NK-92 treated with Interleukin-12 subunit alpha and Interleukin-12 subunit beta, amount 100 ng/mL, for 24 hours (cell line): ENCODE measurements at places on chromosomes 7 and 10.

DNA sequence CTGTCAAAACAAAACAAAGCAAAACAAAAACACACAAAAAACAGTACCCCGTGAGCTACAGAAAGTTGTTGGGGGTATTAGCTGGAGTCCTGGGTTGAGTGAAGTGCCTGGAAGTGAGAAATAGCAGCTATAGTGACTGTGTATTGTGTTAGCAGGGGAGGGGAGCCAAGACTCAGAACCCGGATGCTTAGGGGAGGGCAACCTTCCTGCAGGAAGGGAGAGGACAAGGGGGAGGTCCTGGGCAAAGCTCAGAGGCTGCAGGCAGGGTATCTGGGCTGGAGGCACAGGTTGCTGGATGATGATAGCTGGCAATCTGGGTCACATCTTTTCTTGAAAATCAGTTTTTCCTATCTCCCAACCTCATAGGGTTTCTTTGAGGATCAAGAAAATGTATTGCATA lies 75.8 kb upstream of the PARD3 start:
- no peak for DNase-seq

- no peak for DNase-seq
These were observed 78.7 kb upstream of the ARID5B start for GRCh38 chr10:61822781-61823230.

GRCh38 chr10:47340608-47341170 lies 7.5 kb upstream of the RBP3 start:
- peak; percentile 13 for DNase-seq

- no peak for DNase-seq
These were observed 40.6 kb upstream of the AGBL3 start for GRCh38 chr7:134945691-134946090.

- no peak for DNase-seq
These were observed 76.6 kb downstream of the SUGCT start for GRCh38 chr7:40211276-40212003.

- no peak for DNase-seq
These were observed 102.5 kb upstream of the APBB1IP start for GRCh38 chr10:26335574-26336093.

DNA sequence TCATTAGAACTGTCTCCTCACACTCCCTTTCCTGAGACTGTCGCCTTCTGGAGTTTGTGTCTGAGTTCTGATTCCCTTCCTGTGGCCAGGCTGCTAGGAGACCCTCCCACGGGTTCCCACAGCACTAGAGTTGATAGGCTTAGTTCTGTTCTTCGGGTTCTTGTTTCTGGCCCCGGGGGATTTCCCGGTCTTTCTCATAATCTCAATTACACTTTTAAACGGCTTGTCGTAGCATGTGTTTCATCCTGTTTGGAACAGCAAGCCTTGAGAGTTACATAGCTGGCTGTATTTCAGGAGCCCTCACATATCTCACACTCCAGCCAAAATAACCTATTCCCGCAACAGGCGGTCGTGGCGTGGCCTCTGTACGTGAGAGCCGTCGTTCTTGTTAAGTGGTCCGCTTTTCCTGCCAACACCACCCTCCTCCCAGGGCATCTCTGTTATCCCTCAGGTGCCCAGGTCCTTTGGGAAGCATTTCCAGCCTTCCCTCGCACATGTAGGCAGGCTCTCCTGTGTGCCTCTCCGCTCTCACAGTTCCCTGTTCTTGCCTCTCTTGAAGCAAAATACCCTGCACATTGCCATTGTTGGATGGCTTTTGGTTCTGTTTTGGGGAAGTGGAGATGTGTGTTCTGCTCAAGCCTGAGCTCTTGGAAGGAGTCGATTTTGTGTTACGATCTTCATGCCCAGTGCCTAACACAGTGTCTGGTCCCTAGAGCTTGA lies 46.0 kb downstream of the CDC123 start:
- DNase-seq: no peak

DNA sequence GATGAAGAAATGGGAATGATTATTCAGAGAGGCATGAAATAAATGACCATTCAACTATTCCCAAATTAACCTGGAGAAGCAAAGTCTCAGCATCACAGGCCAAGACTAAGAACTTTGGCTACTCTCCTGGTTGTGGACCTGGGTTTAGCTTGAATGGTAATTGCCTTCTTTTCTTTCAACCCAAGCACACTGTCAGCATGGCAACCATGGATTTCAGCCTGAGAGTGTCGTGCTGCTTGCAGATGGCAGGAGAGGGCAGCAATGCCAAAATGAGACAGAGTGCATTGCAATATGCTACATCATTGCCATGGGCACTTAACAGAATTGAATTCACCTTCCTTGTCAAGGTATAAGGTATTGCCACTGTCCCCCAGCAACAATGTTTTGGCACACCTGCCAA lies 767.2 kb downstream of the REEP3 start:
- no peak for DNase-seq

GRCh38 chr10:130175074-130175473 lies 38.9 kb downstream of the GLRX3 start:
- no peak for DNase-seq

GRCh38 chr10:30490289-30491000 lies 56.5 kb downstream of the MAP3K8 start:
- DNase-seq: no peak

GRCh38 chr10:75180592-75180991 lies 30.0 kb upstream of the VDAC2 start:
- DNase-seq: no peak

- no peak for DNase-seq
These were observed 40.4 kb upstream of the STEAP4 start for GRCh38 chr7:88347090-88347489.

GRCh38 chr7:22718200-22718711 lies 8.7 kb upstream of the IL6 start:
- no peak for DNase-seq

DNA sequence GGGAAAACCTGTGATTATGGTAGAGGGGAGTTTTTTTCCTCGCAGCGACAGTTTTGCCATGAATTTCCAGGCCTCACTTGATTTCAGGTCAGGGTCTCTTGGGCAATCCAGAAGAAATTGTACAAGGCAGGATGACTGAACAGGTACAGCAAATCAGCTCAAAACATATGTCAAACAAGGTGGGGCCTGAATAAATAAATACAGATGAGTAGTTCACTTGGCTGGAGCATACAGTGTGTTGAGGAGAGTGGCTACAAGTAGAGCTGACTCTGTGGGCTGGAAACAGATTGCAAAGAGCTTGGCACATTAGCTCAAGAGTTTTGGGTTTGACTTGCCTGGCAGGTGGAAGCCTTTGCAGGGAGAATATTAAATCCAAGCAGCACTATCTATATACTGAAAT lies 15.0 kb downstream of the GIMAP8 start:
- DNase-seq: no peak

DNA sequence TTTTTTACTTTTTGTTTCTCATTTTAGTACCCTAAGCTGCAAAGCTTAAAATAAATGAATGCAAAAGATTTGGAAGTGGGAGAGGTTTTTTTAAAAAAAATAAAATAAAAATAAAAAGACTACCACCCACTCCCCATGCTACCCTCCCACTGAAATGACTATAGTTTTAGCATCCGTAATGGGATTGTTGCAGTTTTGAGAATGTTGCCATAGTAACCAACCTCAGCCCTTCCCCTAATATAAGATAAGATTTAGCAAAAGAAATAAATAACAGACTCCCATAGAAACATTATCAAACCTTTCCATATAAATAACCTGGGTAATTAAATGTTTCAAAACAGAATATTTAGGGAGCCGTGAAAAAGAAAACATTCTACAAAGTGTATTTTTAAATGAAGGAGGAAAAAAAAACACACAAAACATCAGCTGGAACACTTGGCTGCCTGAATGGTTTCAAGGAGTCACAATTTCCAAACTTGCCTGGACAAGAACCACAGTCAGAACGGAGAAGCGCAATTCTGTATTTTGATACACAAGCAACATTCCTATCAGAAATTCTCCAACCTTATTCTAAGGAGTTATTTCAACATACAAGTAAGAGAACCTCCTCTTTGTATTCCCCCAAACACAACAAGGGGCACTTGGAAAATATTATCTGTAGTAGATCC lies 57.4 kb downstream of the DGKI start:
- no peak for DNase-seq

GRCh38 chr10:129942936-129943715 lies 20.9 kb downstream of the EBF3 start:
- no peak for DNase-seq

DNA sequence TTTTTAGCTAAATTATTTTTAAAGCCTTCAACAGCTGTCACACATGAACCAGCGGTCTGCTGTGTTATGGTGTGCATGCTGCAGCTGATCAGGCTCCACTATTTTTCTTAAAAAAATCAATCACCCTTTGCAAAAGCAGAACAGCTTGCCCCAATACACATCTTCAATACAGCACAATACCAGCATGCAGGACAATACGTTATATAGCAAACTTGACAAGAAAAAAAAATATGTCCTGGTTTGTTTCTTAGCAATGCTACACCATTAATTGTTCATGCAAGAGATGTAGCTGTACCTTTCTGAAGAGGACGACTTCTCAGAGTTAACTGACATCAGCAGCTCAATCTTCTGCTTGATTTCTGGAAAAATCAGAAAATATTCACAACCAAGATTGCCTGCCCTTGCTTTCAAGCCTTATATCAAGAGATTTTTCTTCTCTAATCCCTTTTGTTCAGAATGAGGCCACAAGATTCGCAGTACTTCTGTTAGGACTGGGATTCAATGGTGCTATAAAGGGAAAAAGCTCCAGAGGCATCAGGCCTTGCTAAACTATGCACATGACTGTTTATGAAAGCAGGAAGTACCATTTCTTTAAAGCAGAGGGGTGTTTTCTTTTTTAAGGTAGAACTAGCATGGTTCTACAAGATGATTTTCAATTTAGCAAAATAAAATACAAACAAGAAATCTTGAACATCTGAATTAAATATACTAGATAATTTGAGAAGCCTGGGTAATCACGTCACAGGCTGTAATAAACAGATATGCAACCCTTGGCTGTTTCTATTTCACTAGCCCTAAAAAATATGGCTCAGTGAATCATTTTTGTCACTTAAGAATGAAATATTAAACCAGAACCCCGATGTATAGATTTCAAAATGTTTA lies 120.0 kb downstream of the SRPK2 start:
- no peak for DNase-seq

DNA sequence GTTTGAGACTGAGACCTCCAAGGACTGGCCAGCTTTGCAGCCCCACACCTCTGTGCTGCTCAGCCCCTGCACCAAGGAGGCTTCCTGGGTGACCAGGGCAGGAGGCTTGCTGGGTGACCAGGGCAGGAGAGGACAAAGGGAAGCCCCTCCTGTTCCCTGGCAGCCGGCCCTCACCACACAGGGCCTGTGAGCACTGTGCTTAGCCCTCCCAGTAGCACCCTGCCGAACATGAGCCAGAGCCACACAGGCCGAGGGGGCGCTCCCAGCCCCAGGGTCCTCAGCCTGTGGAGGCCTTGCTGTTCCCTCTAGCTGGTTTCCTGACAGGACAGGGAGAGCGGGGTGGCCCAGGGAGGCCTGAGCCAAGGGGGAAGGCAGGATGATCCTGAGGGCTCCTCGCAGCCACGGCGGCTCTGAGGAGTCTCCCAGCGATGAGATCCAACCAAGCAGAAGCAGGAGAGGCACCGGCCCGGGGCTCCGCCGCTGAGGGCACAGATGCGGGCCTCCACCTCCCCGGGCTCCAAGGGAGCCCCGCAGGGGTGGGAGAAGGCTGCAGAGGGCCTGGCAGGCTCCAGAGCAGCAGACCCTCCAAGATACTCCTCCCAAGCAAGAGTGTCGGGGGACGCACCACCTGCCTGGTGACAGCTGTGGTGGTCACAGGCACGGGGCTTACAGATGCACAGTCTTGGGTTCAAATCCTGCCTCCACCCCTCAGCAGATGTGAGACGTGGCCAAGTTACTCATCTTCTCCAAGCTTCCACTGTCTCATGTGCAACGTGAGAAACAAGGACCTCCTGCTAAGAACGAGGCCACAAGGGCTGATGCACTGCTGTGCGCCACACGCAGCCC lies 22.5 kb downstream of the WDR86 start:
- no peak for DNase-seq

DNA sequence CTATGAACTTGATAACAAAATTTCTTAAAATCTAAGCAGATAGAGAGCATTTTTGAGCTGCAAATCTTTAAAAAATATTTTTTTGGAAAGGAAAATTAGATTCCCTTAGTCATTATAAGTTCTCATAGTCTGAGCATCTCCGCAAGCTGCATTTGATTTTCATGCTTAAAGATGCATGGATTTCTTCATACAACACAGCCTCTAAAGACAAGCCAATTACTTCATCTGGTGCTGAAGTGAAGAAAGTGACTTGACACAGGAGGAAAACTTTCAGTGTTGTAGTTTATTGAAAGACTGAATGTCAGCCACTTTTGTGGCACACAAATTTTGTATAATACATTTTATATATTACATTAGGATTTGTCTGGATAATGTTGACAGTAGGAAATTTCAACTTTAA lies 22.5 kb downstream of the SEMA3D start:
- DNase-seq: no peak

DNA sequence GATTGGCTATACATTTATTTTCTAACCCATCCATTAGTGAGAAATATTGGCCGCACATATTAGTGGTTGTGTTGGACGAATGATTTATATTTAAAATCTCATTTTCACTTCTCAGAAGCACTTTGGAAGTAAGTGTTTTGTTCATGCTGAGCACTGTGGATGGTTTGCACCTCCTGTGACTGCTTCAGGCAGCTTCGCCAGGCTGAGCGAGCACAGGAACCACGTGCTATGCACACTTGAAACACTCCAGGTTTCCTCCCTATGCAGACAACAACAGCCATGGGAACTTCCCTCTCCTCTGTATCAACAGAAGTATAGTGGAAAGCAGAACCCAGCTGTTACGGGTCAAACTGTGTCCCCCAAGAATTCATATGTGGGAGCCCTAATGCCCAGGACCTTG lies 67.3 kb upstream of the WDR11 start:
- no peak for DNase-seq

DNA sequence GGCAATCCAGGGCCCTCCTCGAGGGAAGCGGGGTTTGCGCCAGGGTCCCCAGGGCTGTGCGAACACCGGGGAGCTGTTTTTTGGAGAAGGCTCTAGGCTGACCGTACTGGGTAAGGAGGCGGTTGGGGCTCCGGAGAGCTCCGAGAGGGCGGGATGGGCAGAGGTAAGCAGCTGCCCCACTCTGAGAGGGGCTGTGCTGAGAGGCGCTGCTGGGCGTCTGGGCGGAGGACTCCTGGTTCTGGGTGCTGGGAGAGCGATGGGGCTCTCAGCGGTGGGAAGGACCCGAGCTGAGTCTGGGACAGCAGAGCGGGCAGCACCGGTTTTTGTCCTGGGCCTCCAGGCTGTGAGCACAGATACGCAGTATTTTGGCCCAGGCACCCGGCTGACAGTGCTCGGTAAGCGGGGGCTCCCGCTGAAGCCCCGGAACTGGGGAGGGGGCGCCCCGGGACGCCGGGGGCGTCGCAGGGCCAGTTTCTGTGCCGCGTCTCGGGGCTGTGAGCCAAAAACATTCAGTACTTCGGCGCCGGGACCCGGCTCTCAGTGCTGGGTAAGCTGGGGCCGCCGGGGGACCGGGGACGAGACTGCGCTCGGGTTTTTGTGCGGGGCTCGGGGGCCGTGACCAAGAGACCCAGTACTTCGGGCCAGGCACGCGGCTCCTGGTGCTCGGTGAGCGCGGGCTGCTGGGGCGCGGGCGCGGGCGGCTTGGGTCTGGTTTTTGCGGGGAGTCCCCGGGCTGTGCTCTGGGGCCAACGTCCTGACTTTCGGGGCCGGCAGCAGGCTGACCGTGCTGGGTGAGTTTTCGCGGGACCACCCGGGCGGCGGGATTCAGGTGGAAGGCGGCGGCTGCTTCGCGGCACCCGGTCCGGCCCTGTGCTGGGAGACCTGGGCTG lies 26.0 kb downstream of the PRSS2 start:
- DNase-seq: peak; percentile 53
